Right ventricle myocardium inferior (tissue), 1 donor: ENCODE measurements at places on chromosomes 1 and 21.

- DNase-seq, result no peak
Measured at GRCh38 chr1:155339515-155340097, 18.9 kb downstream of the RUSC1 start.

DNA sequence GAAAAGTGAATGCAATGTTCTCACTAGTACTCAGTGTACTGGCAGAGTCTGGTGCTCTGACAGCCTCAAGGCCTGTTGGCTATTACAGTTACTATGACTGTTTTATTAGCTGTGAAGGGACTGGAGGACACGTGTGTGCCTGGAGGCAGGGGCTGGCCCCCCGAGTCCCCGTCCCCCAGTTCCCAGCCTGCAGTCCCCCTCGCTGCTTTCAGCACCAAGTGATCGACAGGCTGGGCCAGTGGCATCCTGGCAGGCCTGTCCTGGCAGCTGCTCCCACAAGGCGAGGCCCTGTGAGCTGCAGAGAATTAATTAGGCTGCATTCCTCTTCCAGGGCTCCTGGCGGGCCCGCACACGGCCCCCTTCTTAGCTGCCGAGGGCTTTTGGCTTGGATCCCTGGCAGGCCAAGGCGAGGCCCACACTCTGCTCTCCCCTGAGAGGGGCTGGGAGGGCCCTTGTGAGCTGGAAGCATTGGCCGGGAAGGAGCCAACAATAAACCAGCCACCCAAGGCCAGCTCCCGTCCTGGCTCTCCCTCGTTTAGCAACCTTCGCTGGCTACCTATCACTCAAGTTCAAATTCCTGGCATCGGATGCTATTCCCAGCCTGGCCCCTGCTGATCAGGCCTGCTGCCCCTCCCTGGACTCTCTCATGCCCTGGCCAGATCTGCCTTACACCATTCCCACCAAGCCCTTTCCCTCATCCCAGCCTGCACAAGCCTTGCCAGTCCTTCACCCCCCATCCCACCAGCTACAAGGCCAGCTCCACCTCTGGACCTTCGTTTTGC is 9.8 kb downstream of the EDN2 start:
- DNase-seq, result peak; percentile 69

DNA sequence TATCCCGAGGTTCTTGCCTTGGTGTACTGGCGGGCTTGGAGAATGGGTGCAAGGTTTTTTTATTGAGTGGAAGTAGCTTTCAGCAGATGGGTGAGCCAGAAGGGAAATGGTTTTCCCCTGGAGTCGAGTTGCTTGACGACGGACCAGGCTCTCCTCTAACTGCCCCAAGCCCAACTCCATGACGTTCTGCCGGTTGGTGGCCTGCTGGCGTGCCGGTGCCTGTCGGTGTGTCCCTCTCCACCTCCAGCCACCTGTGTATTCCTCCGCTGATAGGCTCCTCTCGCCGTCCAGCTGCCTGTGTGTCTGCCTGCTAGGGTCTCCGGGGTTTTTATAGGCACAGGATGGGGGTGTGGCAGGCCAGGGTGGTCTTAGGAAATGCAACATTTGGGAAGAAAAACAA is 34.3 kb upstream of the PTGFRN start:
- no peak for DNase-seq

DNA sequence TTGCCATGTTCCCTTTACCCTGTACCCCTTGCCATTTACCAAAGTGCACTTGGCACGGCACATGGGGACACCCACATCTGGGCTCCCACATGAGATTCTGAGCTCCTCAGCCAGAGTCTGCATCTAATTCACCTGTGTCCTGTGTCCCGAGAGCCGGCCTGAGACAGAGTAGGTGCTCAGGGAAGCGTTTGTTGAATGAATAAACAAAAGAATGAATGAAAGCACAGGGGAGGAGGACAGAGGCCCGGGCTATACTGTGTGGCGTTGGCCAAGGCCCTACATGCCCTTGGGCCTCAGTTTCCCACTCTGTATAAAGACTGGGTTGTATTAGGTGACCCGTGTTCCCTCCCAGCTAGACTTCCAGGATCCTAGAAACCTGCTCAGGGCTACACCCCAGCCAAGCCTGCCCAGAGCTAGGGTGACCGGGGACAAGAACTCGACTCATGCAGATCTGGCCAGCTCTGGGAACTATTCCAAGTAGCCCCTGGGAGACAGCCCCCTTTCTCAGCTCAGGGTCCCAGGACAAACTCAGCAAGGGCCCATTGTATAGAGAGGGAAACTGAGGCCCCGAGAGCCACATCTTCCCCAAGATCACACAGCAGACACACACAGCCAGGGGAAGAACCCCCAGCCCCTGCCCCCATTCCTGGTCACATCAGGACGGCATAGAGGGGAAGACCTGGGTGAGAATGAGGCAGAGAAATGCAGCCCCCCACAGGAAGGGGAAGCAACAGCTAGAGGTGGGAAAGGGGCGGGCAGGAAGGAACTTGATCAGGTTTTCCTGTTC is 6.0 kb downstream of the EPHA2 start:
- DNase-seq, result no peak

- no peak for DNase-seq
Measured at GRCh38 chr21:38561613-38562581, 63.6 kb upstream of the ERG start.

DNA sequence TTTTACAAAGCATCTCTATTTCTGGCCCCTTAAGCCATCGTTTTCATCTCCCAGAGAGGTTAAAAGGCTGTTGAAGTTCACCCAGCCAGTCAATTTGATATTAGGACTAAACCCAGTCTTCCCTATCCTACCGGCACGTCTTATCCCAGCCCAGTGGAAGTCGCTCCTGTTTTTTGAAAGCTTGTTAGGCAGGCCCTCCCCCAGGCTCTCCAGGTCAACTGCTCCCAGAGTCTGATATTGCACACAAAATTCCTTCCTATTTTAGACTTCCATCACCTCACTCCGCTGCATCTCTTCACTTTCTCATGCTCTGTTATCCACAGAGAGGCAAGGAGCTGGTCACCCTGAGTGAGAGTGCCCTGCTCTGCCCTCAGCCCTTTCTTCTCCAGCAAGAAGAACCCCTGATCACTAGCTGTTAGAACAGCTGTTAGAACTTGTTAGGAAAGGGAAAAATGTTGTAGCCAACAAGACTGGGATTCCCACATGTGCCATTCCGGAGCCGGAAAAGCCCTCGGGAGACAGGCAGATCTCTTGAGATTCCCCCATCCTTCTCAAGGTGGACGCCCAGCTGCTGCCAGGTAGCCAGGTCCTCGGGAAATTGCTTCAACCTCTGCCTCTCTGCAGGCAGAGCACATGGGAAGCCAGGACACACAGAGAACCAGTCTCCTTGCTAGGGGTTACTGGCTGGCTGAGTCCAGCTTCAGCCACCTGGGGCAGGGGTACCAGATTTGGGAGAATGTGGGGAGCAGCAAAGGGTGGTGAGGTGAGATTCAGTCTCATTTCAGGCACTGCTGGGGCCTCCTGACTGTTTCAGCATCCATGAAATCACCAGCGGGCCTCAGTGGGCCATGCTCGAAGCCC is 25.7 kb downstream of the PLXNA2 start:
- no peak for DNase-seq

- DNase-seq, result no peak
Measured at GRCh38 chr1:78121710-78122109, 75.9 kb downstream of the GIPC2 start.

DNA sequence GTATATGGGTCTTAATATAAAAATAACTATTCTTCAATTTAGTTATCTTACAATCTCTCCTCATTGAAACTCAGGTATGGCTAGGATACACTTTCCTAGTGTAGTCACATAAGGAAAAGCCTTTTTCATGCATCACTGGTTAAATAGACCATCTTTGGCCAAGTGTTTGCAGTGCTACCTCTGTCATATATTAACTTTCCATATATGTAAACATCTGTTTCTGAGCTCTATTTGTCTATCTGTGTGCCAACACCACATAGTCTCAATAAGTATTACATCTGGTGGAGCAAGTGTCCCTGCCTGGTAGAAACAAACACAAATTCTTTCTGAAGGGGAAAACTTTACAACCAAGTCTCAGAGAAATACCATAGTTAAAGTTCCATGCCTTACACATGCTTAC is 134.6 kb downstream of the TSEN15 start:
- no peak for DNase-seq

- no peak for DNase-seq
Measured at GRCh38 chr1:245128381-245129101, 26.2 kb upstream of the KIF26B start.

DNA sequence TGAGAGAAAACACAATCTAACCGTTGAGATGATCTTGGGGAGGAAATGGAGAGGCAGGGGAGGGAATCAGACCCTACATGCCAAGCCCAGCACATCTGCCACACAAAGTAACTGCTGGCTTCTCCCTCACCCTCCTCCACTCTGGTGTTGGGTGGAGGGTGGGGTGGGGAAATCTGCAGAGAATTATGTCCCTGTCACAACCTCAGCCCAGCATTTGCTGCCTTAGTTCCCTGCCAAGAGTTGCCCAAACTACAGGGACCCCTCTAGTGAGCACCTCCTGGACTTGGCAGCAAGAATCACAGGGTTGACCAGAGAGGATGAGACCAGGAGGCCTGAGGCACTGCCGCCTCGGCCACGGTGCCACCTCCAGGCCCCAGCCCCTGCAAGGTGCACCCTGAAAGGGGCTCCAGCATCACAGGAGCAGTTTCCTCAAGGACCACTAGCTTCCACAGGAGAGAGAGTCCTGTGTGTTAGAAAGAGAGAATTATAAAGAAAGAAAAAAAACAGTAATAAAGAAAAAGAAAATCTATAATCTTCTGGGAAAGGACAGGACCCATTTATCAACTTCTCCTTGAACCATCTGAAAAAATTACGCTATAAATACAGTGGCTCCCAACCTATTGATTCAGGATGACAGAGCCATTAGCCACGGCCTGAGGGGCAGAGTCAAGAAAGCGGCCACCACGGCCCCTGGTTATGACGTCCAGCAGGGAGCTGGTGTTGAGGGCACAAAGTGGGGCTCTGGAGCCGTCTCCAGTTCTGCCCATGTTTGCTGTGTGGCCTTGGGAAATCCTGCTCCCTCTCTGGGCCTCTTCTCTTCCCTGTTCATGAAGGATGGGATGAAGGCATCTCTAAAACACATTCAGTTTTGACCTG is 451.7 kb downstream of the MATN1 start:
- no peak for DNase-seq

- DNase-seq, result no peak
Measured at GRCh38 chr1:64686828-64687724, 57.8 kb upstream of the RAVER2 start.

GRCh38 chr1:88655685-88656299 is 28.3 kb upstream of the PKN2 start:
- no peak for DNase-seq

GRCh38 chr1:226964068-226964425 is 24.0 kb downstream of the COQ8A start:
- peak; percentile 25 for DNase-seq

GRCh38 chr21:15192243-15192642 is 127.4 kb upstream of the NRIP1 start:
- no peak for DNase-seq

- DNase-seq, result no peak
Measured at GRCh38 chr1:78101514-78101913, 55.7 kb downstream of the GIPC2 start.

DNA sequence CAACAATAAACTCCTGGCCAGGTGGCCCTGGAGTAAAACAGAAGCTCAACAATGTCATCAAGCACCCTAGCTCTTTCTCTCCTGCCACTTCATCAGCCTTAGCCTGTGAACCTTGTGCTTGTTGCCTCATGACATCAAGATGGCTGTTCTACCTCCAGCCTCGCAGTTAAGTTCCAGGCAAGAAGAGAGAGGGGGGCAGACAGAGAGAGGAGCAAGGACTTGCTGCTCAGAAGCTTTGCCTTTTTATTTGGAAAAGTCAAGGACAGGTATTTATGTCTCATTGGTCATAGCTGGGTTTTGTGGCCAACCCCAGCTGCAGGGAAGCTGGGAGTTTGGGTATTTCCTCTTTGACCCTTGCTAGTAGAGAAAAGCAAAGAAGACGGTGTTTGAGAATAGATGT is 60.3 kb upstream of the GADD45A start:
- no peak for DNase-seq

DNA sequence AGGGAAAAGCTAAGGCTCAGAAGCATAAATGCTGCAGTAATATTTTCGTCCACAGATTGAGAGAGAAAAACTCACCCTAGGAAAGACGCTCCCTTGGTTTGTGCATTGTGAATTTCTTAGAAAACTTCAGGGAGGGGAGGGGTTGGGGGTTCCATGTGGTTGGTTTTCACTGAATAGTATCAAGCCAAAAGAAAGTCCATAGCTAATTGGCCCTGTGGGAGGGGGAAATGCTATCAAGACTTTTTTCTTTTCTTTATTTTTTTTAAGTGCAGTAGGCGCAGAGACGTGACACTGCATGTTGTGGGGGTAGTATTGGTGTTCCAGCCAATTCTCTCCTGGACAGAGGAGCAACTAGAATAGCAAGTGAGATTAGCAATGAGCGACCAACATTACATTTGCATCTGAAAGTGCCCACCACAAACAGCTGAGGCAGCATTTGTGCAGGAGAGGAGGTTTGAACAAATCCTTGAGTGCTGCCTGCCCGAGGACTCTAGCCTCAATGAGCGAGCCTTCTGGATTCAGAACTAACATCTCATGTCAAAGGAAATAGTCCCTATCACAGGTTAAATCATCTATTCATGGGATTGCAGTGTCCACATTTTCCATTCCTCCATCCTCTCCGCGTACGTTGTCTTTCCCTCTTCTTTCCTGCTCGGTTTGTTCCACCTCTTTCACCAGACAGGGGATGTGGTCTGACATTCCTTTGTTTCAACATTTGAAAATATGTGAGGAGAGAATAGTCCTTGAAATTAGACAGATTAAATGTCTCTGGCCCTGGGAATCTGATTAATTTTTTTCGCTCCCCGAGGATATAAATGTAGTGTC is 118.0 kb upstream of the MARK1 start:
- no peak for DNase-seq

DNA sequence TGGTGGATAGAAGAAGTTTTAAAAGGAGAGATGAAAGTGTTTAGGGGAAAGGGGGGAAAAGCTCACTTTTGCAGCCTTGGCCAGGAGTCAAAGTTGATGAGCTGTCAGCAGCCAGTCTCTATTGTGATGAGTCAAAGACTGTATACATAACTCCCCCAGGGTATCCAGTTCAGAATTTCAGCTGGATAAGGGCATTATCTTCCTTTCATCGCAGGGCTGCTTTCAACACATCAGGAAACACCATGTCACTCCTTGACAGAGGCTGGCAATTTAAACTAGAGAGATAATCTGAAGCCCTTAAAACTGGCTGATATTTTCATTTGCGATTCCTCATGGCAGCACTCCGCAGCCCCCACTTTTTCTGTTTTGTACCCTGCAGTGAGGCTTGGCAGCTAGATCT is 328.5 kb downstream of the TBX15 start:
- DNase-seq, result no peak

DNA sequence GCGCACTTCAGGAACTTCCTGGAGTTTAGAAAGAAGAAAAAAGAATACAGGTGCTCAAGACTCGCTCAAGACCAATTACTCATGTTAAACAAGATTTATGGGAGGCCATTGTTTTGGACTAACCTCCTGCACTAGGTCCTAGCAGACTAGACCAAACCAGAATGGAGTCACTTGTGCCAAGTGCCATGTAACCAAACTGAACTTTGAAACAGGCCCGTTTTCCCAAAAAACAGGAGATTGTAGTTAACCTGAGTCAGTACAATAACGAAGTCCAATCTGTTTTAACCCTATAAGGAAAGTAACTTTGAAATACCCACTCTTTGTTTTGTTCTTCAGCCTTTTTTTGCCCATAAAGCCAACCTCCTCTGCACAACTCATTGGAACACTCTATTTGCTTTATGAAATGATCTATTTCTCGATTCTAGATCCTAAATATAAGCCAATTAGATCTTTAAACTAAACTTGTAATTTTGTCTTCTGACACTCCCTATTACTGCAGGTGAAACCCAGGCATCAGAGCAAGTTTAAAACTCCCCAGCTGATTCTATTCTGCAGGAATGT is 695 bp upstream of the NTPCR start:
- no peak for DNase-seq
